ENCODE measurements at places on chromosomes 11 and 22. TPM values are rescaled to one million over a fixed set of nuclear protein-coding genes. Genes with fewer than 3 reads are reported as not detected.

GRCh38 chr11:76459846-76460245 is 15.0 kb downstream of the EMSY start:
- DNase-seq = no peak

- peak; percentile 82 for DNase-seq
Measured at GRCh38 chr11:63919267-63920125, 2.5 kb upstream of the RCOR2 start.

GRCh38 chr11:100851584-100852152 is 164.6 kb downstream of the ARHGAP42 start:
- DNase-seq = no peak

The TTC28 gene
- 10.4 TPM for total RNA-seq

DNA sequence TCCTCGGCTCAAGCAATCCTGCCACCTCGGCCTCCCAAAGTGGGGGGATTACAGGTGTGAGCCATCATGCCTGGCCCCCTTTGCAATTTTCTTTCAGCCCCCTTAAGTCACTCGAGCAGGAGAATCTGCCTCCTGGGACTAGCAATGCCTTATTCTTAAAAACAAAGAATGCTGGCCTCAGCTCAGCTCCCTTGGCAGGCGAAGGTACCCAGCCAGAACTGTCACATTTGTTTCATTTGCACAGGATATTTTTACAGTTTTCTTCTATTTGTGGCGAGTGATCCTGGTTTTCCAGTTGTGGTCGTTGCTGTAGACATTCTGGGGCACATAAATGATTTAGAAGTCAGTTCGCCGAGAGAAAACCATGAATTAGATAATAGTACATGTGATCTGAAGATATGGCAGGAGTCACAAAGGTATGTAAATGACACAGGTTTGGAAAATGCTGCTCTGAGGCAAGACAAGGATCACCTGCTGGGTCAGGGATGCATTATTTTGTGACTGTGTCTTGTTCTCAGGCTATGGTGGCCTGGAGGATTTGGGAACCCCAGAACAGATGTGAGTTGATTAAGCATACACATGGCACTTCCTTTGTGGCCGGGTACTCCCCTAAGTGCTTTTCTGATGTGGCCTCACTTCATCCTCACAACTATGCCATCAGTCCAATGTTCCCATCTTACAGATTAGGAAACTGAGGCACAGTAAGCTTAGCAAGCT is 51.2 kb upstream of the SLC22A12 start:
- no peak for DNase-seq

DNA sequence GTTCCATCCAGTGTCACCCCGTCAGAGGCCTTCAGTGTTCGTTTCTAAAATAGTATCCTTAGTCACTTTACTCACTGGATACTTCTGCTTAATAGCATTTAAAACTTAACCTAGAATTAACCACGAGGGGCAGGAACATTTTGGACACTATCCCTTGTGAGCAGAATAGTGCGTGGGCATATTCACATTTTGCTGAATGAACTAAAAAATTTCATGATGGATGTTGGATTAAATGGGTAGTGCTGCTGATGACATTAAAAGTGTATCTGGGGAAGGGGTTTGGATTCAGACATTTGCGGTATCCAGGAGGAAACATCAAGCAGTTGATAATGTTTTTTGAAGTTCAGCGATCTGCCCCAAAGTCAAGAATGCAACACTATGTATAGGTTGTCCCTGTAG is 750 bp upstream of the NAT10 start:
- no peak for DNase-seq

The KLHL35 gene
- 0.68 TPM for total RNA-seq

The CECR2 gene
- total RNA-seq = 6.4 TPM

- DNase-seq = no peak
Measured at GRCh38 chr11:69249311-69250185, 44.4 kb upstream of the MYEOV start.

The PVALB gene
- not detected for total RNA-seq

GRCh38 chr22:46625113-46625842 is 5.1 kb downstream of the GRAMD4 start:
- peak; percentile 13 for DNase-seq

The C11orf16 gene
- not detected for total RNA-seq

DNA sequence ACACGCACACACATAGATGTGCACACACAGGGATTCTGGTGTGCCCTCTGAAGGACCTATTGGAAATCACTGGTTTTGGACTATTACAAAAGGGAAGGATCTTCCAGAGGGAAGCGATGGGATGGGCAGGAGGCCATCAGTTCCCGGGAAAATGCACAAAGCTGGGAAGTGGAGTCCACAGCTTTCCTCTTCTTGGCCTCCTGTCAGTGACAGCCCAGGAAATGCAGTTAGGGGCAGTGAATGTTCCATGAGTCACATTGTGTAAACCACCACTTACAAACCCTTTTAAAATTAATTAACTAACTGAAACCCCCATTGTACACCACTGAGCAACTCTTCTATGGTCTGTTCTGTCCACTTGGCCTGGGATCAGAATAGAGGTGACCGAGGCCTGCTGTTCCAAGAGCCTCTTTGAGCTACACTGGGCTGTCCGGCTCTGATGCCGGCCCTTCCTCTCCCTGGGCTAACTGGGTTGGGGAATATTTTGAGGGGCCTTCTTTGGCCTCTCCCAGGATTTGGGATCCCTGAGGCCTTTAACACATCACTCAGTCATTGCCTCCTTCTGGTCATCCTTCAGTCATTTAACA is 137.7 kb downstream of the FEZ1 start:
- no peak for DNase-seq

DNA sequence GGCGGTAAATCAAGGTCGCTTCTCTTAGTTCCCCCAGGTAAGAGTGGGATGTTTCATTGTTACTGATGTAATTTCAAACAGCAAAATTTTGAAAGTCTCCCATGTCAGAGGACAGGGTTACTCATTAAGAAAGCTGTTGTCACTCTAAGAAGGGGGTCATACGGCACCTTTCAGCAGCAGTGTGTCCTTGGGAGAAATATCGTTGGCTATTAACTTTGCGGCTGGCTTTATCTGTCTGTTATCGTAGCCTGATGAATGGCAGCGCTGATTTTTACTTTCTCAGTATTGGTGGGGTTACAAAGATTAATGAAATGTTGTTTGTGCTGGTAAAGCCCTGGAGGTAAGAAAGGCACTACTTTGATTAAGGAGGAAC is 27.5 kb upstream of the FBXO3 start:
- DNase-seq = no peak

GRCh38 chr11:60121264-60121663 is 32.8 kb downstream of the MS4A2 start:
- no peak for DNase-seq

DNA sequence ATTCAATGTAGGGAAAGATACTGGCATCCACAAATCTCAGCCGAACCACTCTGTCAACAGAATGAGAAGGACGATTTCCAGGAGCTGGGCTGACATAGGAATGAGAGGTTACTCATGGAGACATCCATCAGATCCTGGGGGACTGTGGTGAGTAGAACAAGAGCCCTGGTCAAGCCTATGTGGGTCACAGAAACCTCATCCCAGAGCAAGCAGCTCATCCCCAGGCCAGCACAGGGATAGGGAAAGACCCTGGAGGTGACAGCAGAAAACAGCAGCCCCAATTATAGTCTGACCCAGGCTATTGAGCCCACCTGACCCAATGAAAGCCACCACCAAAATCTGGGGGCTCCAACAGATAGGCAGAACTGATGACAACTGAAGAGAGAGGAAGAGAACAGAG is 128.0 kb upstream of the SERPIND1 start:
- DNase-seq = no peak

DNA sequence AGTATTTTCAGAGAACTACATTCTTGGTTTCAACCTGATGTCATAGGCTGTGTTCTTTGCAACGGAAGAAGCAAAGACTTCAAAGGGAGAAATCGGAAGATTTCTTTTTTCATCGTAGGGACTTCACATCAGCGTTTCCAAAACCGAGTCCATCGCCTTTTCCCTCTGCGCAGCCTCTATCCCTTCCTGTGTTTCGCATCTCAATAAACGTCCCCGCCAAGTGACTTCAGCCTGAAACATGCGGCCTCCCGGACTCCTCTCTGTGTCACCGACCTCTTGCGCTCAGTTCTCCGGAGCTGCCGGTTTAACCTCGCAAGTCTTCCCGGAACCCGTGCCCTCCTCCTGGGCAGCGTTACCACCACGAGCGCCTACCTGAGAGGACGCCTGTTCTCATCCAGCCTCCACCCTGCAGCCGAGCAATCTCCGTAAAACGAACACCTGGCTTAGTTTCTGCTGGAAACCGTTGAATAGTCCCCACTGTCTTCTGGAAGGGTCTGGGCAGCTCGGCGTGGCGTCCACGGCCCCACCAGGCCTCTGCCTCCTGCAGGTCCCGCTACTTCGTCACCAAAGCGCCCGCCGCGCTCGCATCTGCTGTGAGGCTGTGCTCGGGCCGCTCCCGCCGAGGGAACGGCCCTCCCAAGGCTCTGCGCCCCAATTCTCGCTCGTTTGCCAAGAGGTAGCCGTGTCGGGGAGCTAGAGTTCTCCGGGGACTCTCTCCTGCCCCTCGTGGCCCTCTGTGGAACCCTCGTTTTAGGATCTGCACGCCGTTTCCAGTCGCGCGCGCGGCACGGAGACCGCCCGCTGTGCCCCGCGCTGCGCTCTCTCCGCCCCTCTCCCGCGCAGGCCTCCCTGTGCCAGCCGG is at the start of gene GLB1L3:
Gene GLB1L3 (plus strand): TSS at position 846 of the 862 bp plus-strand sequence. CDS start 362 bp downstream, outside the sequence.
- no peak for DNase-seq

GRCh38 chr11:3632070-3632660 is 9.6 kb downstream of the ART5 start:
- no peak for DNase-seq

DNA sequence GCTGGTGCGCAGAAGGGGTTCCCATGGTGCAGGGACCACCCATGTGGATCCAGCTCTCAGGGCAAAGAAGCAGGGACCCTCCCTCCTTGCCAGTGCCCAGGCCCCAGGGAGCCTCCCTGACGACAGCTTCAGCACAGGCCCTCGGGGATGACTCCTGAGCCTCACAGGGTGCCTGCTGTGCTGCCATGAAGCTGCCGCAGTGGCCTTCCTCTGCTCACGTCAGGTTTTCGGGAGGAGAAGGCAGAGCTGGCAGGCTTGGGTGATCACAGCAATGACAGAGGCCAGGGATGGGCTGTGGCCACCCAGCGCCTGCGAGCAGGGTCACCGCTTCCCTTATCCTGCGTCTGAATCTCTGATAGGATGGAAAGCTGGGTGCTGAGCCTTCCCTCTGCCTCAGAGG is 276.2 kb downstream of the BRD1 start:
- DNase-seq = no peak

- DNase-seq = no peak
Measured at GRCh38 chr11:61194169-61194671, 9.1 kb upstream of the PGA3 start.

DNA sequence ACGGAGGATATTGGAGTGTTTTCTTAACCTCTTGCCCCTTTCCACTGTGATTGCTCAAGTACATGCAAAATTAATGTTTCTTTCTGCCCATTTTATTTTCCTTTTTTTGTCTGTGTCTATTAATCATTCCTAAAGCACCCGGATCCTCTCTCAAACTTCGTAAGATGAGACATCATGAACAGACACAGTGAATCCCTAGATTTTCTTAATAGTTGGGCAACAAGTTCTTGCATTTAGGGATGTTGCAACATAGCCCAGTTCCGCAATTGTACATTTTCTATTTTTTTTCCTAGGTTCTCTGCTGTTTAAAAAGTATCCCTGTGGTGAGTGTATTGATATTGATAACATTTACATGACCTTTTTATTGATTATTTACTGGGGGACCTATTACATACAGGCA is 2.9 kb downstream of the FAM111A start:
- no peak for DNase-seq

- no peak for DNase-seq
Measured at GRCh38 chr11:8252388-8252787, 11.3 kb downstream of the LMO1 start.

GRCh38 chr22:25153961-25154666 is 45.5 kb upstream of the CRYBB3 start:
- DNase-seq = no peak

- no peak for DNase-seq
Measured at GRCh38 chr11:32939046-32939445, 46.4 kb downstream of the QSER1 start.

The CTTN gene
- total RNA-seq = 166 TPM

DNA sequence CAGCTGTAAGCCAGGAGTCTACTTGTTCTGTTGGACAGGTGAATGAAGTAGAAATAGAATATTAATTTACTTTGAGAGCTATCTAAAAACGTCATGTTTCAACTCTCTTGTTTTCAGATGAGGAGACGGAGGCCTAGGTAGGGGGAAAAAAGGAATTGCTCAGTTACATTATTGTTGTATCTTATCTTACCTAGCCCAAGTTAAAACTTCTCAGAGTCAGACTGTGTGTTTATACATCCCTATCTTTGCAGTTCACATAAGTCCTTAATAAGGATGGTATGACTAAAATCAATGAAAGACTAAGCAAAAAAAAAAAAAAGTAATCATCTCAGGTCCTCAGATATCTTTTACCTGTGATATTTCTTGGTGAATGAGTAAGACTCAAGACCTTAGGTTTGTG is 62.8 kb downstream of the TEAD1 start:
- no peak for DNase-seq

- no peak for DNase-seq
Measured at GRCh38 chr22:20571078-20571503, 63.7 kb downstream of the MED15 start.

- DNase-seq = no peak
Measured at GRCh38 chr22:29136782-29137700, 64.2 kb downstream of the KREMEN1 start.

DNA sequence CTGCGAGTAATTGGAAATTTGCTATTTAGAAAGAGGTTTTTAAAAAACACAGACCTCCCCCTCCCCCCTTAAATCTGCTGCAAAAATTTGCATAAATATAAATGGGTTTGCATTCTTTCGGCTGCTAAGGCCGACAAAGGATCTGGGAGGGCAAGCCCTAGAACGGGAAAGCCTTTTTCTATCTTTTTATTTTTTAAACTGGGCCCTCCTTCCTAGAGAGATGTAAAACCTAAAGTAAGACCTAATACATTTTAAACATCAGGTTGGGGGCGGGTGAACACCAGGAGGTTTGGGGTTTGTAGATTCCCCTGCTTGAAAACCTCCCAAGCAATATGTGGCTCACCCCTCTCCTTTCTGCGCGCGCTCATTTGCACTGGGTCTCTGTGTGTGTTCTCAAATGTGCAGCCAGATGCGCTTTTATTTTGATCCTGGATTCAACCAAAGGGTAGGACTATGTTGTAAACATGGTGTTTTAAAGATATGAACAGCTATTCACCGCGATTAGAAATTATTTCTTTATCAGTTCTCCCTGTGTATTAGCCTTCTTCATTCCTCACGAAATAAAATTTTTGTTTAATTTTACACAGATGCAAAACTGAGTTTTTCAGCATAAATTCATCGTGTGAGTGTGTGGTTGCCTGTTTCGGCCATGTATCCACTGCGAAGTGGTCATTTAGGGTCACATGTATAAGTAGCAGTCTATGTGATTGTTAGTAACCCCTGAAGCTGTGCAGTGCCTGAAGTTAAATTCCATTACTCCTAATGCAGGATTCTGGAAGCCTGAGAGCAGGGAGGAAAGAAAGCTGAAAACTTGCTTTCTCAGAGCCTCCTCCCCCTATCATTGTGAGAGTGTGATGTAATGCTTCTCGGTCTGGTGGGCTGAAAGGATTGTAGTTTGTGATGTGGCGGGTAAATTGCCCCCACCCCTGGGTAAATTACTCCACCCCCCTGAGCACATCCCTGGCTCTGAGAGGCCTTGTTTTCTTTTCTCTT is 988 bp downstream of the TNRC6B start:
- no peak for DNase-seq
